NCI-H1105 treated with DMSO at 0.1 percent for 48 hours (cell line): ENCODE measurements at places on chromosomes 7 and 10.

- DNase-seq: no peak
Measured at GRCh38 chr10:48526011-48526821, 78.7 kb downstream of the ARHGAP22 start.

GRCh38 chr10:78377356-78377755 is 343.7 kb downstream of the RPS24 start:
- DNase-seq: no peak

DNA sequence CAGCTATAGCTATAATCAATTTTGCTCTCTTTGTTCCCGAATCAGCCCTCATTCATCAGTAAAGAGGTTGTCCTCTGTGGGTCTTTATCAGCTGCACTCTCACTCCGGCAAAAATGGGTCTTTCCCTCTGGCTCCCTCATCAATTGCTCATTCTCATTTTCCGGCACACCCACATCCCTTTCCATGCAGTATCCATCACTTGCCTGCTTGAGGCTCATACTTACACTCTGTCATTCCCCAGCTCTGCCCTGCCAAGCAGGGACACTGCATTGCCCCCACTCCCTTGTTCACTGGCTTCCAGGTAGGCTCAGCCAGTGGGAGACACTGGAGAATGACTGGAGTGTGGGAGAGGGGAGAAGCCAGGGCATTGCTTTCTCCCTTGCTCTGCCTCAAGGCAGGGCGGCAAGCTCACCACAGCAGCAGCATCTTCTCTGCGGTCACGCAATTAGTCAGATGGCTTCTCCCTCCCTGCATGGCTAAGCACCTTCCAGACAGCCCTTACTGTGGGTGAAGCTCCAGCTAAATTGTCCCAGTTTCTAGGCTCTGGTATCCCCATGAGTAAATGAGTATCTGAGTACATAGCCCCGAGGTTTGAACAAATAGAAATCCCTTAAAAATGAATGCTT is 470.7 kb upstream of the LRRN3 start:
- DNase-seq: no peak

DNA sequence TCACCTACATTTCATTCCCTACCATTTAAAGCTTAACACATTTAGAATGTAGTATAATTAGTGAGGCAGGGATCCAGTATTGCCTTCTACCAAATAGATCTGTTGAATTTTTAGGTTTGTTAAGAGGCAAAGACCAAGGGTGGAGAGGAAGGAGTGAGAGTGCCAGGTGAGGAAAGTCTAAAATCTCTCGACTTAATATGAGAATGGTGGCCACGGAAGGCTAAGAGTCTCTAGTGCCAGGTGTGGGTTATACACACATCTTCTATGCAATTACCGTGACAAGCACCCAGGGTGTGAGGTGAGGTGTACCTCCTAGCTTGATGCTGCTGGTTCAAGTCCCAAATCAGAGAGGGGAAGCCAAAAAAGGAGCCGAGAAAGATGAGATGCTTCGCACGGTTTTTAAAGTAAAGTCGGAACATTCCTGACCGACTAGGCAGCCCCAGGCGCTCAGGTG is 439 bp downstream of the IQUB start:
- DNase-seq: peak; percentile 34

DNA sequence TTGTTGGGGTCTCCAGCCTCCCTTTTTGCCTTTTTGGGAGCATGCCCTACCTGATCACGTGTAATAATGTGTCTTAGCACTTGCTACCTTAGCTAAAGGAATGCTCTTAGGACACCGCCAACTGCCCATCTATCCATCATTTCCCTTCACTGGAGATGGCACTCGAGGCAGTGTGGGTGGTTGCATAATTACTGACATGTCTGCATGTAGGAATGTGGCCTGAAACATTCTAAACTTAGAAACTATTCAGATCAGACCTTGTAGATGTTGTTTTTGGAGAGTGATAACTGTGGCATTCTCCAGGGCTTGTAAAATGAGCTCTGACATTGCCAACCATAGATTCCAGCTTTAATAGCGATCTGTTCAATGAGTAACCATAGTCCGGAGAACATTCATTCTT is 365.8 kb downstream of the BBS9 start:
- no peak for DNase-seq

DNA sequence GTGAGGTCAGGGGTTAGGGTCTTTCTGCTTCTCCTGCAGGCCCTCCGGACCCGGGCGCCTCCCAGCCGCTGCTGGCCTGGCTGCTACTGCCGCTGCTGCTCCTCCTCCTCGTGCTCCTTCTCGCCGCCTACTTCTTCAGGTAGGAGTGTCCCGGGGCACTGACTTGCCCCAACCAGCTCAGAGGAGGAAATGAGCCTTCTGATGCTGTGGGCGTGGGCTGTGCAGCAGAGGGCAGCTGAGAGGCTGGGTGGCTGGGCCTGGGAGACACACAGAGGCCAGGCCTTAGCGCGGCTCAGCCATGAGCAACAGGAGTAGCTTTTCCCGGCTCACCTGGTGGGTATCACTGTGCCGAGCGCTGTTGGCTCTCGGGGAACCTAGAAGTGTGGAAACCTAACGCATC is 78.9 kb downstream of the MKI67 start:
- no peak for DNase-seq
